ENCODE measurements at places on chromosomes 12 and 14. TPM values are rescaled to one million over a fixed set of nuclear protein-coding genes. Genes with fewer than 3 reads are reported as not detected.

- DNase-seq: no peak
Measured at GRCh38 chr14:79514700-79515099, 696.6 kb downstream of the DIO2 start.

The TMTC2 gene
- 13.3 TPM for total RNA-seq

DNA sequence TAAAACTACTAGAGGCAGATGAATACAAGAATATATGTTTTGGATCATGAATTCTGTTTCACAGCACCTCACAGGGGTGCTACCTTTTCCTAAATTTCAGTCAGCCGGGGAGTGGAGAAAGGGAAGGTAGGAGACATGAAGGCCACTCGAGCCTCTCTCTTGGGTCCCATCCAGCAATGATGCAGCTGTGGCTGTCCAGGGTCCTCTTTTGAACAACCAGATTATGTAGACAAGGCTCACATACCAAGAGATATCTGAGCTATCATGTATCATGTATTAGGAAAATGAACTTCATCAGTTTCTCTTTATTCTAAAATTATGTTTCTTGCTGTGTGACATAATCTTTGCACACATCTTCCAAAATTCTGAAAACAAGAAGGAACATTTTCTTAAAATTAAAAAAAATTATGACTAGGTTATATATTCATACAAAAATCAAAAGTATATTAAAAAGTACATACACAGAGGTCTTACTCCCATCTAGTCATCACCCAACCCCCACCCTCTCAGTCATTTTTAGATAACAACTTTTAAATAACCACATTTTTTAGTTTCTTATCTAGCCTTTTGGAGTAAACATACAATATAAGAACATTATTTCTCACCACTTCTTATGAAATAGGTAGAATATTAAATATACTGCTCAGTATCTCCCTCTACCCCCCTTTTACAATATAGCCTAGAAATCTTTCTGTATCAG lies 88.7 kb downstream of the ACADS start:
- no peak for DNase-seq

The TAS2R46 gene
- 0.98 TPM for total RNA-seq

DNA sequence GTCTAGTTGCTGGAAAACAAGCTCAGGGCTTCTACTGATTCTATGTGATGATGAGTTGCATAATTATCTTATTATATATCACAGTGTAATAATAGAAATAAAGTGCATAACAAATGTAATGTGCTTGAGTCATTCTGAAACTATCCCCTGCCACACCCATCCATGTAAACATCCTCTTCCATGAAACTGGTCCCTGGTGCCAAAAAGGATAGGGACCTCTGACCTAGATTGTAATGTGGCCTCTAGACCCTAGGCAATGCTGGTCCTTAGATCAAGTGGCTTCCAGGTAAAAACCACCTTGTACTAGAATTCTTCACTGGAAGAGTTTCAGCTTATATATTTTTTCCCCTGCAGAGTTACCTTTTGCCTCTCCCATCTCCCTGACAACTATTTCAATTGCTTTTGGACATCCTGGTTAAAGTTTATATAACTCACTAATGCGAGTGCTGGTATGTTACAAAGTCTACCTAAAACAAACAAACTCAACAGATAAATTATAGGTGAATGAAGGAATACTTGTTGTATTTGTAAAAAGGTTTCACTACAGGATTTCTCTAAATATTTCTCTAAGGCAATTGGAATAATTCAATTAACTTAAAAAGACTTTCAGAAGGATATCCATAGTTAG lies 462.5 kb downstream of the NAV3 start:
- no peak for DNase-seq
